ENCODE measurements at places on chromosomes 13 and 19.

DNA sequence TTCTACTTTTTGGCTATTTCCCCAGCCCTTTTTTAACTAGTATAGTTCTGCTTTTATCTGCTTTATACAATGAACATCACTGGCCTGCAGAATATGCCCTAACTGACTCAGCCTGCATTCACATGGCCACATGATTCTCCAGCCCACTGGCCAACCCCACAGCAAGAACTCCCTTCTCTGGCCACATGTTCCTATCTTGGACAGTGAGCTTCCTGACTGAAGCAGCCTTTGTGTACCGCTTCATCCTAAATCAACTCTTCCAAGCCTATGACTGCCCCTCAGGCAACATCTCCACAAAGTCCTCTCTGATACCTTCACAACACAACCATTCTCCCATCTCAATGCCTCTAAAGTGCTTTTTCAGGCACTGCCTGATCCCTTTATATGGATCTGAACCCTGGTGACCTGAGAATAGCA, 214.1 kb downstream of the COL4A1 start:
- DNase-seq: no peak

GRCh38 chr19:55461974-55462626, 658 bp upstream of the ISOC2 start:
- no peak for DNase-seq

GRCh38 chr13:95471960-95472359, 80.6 kb upstream of the CLDN10 start:
- no peak for DNase-seq

GRCh38 chr13:111789420-111789819, 277.5 kb upstream of the SOX1 start:
- DNase-seq: no peak

GRCh38 chr19:3387645-3388589, 21.5 kb downstream of the NFIC start:
- no peak for DNase-seq

DNA sequence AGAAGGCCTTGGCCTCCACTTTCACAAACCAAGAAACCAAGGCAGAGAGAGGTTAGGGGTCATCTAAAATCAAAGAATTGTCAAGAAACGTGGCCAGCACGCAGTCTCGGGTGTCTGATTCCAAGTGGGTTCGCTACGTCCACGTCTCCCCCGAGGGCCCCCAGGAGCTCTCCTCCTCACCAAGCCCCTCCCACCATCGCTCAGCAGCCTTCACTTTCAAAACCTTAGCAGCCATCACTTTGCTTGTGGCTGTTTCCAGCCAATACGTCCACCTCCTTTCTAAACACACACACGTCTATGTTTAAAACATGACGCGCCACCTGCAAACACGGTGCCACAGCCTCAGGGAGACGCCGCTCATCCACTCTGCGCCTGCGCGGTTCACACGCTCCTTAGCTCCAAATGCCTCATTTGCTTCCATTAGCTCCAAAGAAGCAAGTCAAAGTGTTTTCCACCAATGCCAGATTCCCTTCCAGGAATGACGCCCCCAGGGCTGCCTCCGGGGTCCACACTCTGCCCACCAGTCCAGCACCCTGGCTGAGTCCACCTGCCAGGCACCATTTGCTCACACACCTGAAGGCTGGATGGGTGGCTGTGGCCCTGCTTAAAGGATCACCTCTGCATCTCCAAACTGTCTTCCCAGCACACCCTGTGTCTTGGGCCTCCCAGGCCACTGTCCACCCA, 5.5 kb downstream of the RASA3 start:
- DNase-seq: no peak

GRCh38 chr19:47465957-47466356, 5.7 kb downstream of the SLC8A2 start:
- DNase-seq: no peak

GRCh38 chr13:28485551-28485950, 9.4 kb downstream of the FLT1 start:
- peak; percentile 21 for DNase-seq

DNA sequence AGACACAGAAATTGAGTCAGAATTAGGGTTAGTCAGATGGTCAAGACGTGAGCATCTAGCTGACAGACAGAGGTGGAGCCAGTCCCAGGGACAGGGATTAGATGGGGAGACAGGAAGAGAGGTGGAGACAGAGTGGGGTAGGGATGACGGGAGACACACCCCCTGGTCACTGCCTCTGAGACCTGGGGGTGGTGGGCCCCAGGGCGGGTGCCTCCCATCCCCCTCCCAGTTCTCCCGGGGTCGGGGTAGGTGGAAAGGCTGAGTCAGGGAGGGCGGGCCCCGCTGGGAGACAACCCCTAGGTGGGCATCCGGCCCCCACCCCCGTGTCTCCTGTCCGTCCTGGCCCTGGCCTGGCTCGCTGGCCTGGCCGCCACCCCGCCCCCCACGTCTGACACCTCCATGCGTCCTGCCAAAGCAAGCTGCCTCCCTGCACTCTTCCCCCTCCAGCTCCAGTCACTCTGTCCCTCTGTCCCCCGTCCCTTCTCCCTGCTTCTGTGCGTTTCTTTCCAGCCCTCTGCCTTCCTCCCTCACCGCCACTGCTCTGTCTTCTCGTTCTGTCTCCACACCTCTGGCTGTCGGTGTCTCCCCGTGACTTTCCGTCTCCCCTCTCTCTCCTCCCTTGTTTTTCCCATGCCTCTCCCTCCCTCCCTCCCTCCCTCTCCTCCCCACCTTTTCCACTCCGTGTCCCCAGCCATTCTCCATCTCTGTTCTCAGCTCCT, 15.1 kb downstream of the CCDC97 start:
- peak; percentile 79 for DNase-seq

DNA sequence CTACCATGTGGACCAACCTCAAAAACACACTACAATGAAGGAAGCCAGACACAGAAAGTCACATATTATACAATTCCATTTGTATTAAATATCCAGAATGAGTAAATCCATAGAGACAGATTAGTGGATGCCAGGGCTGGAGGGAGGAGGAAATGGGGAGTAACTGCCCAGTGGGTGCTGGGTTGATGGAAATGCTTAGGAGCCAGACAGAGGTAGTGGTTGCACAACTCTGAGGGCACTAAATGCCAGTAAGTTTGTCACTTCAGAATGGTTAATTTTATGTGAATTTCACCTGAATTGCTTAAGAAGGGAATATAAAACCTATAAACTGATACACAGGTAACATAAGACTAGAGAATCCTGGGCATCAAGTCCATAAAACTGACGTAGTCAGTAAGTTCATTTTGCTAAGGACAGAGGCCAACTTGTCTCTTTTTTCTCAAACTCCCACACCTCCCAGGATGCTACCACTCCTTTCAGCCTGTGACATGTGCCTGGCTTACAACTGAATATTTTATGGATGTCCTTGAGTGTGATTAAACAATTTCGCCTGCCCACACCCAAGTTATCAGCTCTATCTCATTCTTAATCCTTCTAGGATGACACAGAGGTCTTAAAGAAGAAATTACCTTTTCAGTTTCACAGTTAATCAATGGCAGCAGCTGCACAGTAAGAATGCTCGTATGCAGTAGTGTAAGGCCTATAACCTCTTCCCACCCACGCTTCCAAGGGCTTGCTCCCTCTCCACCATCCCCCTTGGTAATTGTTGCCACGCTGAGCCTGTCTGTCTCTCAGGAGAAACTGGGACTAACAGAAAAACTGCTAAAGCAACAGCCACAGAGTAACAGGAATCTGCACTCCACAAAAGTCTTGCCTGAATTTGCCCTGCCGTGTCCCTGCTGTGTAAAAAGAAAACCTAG, 5.9 kb upstream of the MLNR start:
- no peak for DNase-seq

DNA sequence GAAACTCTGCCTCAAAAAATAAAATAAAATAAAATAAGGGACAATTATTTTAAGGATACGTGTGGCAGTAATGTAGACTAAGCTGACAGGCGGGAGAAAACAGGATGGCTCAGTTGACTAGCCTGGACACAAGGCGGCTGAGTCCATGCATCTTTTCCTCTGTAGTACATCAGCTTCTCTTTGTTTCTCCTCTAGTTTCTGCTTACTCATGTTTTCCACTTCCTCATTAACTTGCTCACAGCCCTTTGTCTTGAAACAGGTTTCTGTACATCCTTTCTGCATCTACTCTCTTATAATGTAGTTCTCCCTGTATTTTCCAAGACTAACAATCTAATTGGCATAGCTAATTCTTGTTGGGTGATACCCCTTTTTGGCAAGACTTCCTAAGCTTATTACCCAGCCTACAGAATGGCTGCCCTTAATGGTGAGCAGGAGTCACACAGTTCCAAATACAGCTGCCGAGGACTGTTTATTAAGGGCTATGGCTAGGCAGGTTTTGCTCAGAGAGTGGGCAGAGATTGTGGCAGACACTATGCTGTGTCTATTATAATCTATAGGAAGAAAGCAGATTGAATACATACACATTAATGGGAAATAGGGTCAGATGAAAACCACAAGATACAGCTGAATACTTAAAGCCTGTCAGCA, 58.7 kb upstream of the KLF5 start:
- no peak for DNase-seq

DNA sequence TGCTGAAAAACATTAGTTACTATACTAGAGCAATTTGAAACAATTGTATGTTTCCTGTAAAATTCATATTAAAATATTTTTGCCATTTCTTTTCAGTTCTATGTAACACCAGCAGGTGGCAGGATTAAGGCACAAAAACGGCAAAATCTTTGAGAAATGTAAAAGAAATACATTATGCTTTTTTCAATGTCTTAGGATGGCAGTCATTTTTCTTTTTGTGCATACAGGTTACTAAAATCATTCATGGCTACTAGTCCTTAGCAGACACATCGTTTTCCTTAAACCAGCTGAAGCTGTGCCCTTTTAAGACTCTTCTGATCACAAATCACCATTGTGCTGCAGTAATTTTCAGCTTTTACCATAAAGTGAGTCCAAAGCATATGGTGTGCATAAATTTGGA, 800.7 kb upstream of the SLITRK5 start:
- DNase-seq: peak; percentile 32

DNA sequence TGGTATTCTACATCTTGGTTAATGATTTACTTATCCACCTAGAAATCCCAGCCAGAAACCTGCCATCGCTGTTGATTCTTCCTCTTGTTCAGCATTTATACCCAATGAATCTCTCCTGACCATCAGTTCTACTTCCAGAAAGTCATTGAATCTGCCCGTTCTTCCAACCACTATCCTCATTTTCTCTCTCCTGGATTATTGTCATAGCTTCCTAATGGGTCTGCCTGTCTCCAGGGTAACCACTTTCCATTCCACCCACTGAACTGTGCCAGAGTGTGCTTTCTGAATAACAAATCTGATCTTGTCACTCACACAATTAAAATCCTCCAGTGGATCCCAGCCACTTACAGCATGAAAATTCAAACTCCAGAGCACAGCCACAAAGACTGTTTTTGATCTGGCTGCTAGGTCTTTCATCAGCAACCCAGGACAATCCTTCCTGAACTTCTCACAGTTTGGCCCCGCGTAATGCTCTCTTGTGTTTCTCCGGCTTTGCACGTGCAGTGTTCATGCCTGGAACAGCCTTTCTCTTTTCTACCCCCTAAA, 330.6 kb downstream of the SPRY2 start:
- DNase-seq: no peak

GRCh38 chr13:71643448-71643860, 223.6 kb downstream of the DACH1 start:
- no peak for DNase-seq

DNA sequence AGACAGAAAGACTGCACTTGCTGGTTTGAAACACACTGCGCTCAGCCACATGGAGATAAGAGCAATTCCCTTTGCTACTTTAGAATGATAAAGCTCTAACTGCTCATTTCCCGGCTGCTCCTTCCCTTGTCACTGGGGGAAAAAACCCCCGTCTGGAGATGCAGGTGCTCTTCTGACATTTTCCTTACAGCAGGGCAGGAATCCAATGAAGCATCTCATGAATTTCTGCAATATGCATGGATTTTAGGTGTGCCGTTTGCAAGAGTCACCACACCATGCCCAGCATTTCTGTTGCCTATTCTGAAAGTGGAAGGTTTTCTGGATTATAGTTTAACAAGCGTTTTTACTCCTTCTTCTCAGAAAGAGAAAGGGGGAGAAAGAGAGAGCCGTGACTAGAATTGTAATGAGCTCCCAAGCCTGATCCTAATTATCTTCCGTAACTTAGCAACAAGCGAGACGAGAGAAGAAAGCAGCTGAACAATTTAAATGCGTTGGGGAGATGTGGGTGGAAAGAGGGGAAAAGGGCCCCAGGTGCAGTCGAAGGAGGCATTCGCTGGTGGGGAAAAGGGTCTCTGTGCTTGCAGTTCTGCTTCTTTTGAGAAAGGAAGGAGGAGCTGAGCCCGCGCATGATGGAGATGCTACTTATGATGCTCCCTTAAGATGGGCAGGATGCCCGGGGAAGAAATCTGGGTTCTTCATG, 76.6 kb upstream of the SPATA13 start:
- DNase-seq: no peak

- DNase-seq: peak; percentile 75
Observed at GRCh38 chr13:97018029-97018819, 23.9 kb upstream of the OXGR1 start.

- no peak for DNase-seq
Observed at GRCh38 chr19:44850641-44851109, 4.6 kb downstream of the NECTIN2 start.

DNA sequence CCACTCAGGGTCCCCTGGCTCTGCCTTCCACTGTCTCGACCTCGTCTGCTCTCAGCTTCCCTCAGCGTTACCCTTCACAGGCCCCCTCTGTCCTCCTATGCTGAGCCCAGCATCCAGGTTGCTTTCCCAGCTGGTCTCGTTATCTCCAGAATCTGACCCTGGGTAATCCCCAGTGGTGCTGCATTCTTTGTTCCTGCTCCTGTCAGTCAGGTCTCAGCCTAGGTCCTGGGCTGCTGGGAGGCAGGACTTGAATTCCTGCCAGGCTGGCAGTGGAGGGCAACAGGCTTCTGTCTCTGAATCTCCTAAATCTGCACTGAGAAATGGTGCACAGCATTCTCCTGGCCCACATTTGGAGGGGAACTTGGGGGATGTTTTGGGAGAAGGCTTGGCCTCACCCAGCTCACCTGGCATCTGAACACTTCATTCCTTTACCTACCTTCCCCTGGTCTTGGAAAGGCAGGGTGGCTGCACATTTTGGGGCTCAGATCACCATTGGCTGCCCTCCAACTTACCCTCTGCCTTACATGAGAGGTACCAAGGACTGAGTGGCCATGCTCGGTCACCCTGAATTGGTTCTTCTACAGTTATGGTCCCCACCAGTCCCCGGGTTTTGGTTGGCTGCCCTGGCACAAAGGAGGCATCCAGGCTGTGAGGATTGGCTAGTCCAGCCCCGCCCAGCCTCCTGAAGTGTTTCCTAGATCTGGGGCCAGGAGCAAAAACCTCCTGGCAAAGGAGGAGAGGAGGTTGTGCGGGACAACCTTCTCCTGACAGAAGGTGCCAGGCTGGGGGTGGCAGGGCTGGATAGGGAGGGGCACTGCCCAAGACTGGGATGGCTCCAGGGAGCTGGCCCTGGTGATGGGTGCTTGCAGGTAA, at the start of gene CYP4F8:
CYP4F8 (plus strand) TSS at position 712 of the 873 bp plus-strand sequence. CDS start 399 bp downstream, outside the sequence.
- DNase-seq: no peak

DNA sequence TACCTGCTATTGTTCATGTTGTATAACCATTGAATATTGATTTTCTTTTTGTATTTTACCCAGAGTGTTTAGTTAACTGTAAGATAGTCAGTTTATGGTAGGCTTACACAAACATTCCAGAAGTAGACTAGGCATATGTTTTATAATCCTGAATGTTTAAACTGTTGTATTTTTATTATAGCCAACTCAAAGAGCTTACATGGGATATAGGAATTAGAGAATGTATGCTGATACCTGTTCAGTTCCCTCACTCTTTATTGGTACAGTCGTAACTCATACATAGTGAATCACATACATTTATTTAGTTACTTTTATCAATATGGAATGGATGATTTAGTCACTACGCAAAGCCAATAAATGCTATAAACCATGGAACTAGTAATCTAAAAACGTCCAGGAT, 657.9 kb downstream of the SLITRK5 start:
- DNase-seq: no peak

- DNase-seq: peak; percentile 42
Observed at GRCh38 chr19:38892841-38893240, 6.6 kb downstream of the SIRT2 start.
